Jurkat, Clone E6-1 (cell line): ENCODE measurements at places on chromosomes 5 and 9.

GRCh38 chr5:179138568-179138925 lies 78.4 kb downstream of the ZNF354C start:
- DNase-seq: no peak

DNA sequence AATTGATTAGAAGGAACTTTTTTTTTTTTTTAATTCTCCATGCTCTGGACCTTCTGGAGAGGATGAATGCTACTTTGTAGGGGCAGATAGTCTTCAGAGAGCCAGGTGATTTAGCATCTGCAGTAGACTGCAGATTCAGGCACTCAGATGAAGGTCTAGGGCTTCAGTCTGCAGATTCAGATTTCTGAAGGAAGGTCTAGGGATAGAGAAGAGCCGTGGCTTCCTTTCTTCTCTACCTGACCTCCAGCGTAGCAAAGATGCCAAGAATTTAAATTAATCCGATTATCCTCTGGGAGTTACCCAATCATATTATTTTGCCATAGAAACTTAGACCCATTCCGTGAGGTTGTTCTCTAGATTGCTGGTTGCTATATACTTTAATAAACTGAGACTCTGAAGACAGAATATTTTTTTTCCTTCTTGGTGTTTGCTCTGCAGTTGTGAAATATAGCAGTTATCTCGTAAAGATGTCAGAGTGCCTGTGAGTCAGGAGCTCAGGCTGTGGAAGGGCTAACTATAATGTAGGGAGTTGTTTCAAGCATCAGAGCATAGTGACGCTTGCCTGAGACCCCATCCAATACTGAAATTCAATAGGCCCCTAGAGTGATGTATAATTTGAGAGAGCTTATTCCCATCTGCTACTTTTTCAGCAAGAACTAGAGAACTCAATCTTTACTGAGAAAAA lies 132.7 kb upstream of the SLC12A2 start:
- DNase-seq: no peak

GRCh38 chr9:127292415-127292814 lies 27.8 kb downstream of the GARNL3 start:
- no peak for DNase-seq

- peak; percentile 43 for DNase-seq
Measured at GRCh38 chr5:169287529-169287928, 13.4 kb downstream of the SLIT3 start.

DNA sequence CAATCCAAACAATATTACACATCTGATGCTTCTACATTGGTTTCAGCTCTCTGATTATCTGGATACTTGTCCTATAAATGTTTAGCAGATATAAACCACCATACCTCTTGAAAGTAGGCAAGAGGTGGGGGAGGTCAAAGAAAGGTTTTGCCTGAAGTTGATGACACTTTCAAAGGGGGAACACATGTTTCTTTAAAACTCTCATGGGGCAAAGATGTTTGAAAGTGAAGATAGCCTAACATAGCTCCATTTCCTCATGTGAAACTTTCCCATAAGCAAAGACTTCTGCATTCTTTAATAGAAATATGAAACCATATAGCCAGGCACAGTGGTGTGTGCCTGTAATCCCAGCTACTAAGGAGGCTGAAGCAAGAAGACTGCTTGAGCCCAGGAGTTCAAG lies 62.1 kb downstream of the CETN3 start:
- no peak for DNase-seq

DNA sequence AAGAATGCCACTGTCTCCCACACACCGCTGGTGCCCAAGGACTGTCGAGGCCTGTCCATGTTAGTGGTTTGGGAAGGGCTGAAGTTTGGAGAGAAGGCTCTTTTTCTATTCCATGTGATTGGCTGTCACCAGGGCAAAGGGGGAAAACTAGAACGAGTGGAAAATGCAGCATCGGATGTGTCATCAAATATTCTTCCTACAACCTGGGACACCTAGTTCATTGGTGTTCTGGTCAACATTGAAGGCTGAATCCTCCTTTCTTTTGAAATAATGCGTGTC lies 53.2 kb downstream of the PIK3R1 start:
- DNase-seq: no peak

- no peak for DNase-seq
Measured at GRCh38 chr5:168106008-168106761, 185.3 kb upstream of the WWC1 start.

- DNase-seq: no peak
Measured at GRCh38 chr5:98793223-98793622, 19.8 kb downstream of the RGMB start.

DNA sequence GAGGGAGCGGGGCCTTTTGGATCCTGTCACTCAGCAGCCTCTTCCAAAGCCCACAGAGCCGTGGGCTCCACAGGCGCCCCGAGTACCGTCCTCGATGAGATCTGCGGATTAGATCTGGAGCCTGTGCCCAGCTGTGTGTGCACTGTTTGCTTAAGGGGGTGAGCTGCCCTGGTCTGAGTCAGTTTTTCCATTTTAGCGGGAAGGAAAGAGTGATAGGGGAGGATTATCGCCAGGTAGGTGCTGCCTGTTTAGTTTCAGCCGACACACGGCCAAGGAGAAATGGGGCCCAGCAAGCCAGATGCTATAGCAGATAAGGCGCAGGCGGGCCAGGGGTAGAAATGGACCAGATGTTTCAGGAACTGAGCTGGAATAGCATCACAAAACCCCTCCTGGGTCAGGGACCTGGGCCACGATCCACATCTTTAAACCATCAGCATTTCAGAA lies 18.1 kb downstream of the COL5A1 start:
- DNase-seq: no peak

- no peak for DNase-seq
Measured at GRCh38 chr9:23545728-23546127, 280.3 kb downstream of the ELAVL2 start.

GRCh38 chr5:72394688-72395087 lies 74.5 kb downstream of the PTCD2 start:
- DNase-seq: no peak

- DNase-seq: no peak
Measured at GRCh38 chr5:147685993-147686392, 96.5 kb downstream of the JAKMIP2 start.

- no peak for DNase-seq
Measured at GRCh38 chr9:130382636-130383349, 62.0 kb upstream of the ASS1 start.

DNA sequence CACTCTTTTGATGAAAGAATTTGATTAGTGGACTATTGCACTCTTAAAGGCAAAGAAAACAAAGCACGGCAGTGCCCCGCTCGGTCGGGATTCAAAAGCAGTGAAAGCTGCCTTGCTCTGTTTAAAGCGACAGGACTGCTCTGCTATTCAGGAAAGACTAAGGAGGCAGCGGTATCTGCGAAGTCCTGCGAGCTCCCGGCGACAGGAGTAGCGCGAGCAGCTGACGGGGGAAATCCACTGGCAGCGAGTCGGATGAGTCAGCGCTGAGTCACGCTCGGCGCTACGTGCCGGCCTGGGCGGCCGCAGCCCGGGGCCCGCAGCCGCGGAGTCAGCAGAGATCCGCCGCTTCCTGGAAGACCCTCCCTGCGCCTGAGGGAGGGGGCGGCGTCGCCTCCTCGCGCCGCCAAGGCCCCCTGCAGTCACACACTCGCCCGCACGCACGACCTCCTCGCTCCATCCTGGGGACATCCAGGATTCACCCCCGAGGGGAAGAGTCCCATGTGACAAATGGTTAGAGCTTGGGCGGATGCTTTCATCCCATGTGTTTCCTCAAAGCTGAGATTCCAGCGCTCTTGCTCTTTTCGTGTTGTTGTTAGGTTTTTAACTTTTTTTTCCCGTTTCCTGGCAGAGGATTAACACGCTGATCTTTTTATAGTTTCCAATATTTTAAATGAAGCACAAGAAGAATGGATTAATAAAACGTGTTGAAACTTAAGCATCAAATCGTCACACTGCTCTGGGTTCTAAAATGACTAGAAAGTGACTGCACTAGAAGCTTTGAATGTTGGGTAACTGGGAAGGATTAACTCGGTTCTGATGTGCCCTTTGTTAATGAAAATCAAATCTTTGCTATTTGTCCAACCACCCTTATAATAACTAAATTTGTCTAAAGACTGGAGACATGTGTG lies 102.5 kb downstream of the ARRDC3 start:
- DNase-seq: peak; percentile 64

- no peak for DNase-seq
Measured at GRCh38 chr9:109253637-109254284, 67.1 kb downstream of the EPB41L4B start.

DNA sequence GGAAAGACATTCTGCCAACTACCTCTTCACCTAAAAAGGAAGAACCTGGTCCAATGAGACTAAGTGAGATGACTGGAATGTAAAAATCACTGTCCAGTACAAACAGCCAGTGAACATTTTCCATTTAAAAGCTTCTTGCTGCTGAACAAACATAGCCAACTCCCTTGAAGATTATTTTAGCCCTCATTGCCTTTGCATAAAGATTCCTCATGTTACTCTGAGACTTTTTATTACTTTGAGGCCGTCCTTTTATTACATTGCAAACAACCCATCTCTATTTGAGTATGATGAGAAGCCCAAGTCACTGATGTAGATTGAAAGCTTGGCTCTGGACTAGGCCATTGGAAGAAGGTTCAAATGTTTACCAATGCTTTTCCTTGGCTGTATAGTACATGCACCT lies 649.8 kb downstream of the CETN3 start:
- DNase-seq: no peak
